GM18507 (cell line): ENCODE measurements at places on chromosomes 16 and 17.

DNA sequence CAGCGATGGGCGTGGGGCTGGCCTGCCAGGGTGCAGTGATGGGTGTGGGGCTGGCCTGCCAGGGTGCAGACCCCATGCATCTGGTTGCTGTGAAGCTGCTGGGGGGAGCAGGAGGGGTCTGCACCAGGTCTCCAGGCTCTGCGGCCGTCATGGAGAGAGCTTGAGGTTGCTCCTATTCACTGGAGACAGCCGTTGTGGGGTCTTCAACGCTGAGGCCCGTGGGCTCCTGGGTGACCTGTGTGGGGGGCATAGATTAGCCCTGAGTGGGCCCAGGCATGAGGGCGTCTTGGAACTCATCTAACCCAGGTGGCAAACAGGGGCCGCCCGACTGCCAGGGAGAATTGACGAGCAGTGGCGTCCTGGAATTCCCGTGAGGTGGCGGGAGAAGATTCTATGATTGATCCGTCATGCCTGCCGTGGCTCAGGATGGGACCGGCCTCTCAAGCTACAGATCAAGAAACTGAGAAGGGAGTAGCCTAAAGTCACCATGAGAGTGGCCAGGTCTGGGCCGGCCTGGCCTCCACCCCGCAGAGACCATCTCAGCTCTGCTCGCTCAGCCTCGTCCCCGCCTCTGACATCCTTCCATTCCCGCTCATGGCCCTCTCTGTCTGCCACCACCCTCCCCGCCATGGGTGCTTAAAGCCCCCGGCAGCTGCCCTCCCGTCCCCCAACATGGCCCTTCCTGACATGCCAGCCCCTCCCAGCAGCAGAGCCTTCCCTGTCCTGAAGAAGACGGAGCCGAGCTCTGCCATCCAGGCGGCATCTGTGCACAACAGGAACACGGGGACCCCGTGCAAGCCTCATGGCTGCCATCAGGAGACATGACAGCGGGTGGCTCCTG lies 50.7 kb upstream of the ACSF3 start:
- DNase-seq, result no peak

DNA sequence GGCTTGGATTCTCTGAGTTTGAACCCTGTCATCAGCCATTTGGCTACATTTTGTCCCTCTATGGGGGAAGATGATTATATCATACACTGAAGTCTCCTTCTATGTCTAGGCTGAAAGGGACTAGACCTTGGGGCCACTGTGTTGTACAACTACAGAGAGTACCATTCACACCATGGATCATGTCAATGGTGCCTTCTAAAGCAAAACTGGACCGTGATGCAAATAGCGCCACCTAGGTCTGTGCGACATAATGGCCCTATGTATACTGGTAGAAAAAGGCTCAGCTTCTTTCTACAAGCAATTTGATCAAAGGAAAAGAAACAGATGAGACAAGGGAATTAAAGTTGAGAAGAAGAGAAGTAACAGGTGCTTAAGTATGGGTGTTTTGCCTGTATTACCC lies 100.7 kb downstream of the LYRM1 start:
- no peak for DNase-seq

DNA sequence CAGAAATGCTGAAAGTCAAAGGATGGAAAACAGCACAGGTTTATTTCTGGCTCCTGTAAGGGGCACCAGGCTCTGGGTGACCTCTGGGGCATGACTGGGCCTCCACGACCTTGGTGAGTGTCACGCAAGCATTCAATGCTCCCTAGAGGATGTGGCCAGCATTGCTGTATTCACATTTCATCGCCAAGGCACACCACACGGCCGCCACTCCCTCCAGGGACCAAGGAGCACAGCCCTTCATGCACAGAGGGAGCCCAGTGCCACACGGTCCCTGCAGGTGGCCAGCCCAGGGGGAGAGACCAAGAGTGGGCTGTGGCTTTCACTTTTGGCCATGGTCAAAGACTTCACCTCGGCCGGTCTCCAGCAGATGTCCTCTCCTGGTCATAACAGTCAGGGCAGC lies 137.4 kb upstream of the TNRC6C start:
- DNase-seq, result no peak

GRCh38 chr17:58120195-58120822 lies 27.9 kb upstream of the OR4D1 start:
- peak; percentile 11 for DNase-seq

- DNase-seq, result no peak
These were observed 72.0 kb upstream of the CHMP6 start for GRCh38 chr17:80919331-80920311.

- no peak for DNase-seq
These were observed 2.1 kb downstream of the SSTR2 start for GRCh38 chr17:73166731-73167581.

DNA sequence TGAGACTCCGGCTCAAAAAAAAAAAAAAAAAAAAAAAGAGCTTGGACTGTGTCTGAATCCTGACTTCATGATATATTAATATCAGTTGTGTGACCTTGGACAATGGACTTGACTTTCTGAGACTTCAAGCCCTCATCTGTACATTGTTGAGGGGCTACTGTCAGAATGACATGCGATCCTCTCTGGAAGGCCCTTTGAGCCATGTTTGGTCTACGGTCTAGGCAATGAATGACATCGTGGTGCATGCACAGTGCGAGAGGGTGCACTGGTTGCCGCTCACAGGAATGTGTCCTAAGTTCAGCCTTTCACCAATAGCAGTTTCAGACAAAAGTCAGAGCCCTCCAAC lies 43.0 kb upstream of the ZNF629 start:
- DNase-seq, result no peak

- DNase-seq, result no peak
These were observed 280.9 kb upstream of the TNRC6C start for GRCh38 chr17:77677630-77678029.

- peak; percentile 37 for DNase-seq
These were observed 1.7 kb upstream of the DLX3 start for GRCh38 chr17:49996495-49997300.

DNA sequence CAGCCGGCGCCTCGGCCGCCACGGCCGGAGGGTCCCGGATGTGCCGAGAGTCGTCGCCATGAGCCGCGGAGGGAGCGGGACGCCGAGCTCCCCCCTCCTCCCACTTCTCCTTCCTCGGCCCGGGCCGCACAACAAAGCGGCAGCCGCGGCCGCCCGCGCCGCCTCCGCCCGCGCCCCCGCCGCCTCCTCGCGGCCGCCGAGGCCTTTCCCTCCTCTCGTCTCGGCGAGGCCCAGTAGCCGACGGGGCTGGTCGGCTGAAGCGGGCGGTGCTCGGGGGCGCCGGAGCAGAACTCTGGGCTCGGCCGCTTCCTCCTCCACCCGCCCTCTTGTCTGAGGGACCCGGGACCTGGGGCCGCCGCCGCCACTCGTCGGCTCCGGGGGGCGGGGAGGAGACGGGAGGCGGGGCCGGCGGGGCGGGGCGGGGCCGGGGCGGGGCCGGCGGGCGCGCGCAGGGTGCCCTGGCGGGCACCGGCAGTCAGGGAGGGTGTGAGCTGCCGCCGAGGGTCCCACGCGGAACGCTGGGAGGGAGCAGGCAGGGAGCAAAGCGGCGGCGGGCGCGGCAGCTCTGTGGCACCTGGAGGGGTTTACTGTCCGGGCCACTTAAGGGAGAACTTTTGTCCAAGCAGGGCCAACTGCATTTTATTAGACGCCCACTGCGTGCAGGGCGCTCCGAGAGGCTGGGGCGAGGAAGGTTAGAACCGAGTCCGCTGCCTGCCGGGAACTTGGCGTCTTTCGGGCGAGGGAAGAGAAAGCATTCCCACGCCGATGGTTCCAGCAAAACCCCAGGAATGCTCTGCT lies at the start of gene SMURF2:
Gene SMURF2, minus strand, starts transcription at position 332 of the 798 bp plus-strand sequence. CDS start 427 bp downstream, outside the sequence.
- DNase-seq, result peak; percentile 83

- DNase-seq, result no peak
These were observed 18.5 kb upstream of the SCNN1B start for GRCh38 chr16:23283571-23283970.

- no peak for DNase-seq
These were observed 10.3 kb upstream of the TOX3 start for GRCh38 chr16:52557236-52557635.

DNA sequence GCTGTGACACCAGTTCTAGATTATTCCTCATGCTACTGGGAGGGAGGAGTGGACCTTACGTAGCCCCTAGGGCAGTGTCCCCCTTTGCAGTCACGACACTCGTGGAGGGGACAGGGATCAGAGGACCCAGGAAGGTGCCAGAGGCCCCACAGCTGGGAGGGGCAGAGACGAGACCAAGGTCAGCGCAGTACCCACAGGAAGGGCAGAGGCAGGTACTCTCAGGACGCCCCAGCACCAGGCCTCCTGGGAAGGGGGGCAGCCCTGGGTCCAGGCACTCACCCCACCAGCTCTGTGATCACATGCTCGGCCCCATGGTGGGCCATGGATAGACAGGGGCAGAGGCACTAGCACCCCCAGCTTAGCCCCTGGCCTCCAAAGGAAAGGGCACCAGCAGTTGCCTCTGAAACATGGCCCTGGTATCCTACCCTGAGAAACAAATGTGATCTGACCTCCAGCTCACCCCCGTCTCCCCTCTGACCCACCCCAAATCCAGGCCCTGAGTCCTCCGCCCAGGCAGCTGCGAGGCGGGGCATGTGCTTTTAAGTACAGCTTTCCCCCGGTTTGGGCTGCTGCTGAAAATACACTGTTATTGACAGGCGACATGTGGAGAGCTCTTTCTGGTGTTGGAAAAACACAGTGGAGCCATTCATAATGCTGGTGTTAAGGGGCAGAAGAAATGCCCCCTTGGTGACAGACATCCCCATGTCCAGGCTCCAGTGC lies 361.9 kb downstream of the C16orf95 start:
- no peak for DNase-seq

DNA sequence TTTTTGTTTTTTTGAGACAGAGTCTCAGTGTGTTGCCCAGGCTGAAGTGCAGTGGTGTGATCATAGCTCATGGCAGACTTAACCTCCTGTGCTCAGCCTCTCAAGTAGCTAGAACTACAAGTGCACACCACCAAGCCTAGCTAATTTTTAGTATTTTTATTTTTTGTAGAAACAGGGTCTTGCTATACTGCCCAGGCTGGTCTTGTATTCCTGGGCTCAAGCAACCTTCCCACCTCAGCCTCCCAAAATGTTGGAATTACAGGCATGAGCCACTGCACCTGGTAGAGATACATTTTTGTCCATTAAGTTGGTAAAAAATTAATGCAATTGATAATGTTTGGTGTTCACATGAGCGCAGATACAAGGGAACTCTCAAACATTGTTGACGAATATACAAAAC lies 22.2 kb upstream of the SRCIN1 start:
- DNase-seq, result no peak

DNA sequence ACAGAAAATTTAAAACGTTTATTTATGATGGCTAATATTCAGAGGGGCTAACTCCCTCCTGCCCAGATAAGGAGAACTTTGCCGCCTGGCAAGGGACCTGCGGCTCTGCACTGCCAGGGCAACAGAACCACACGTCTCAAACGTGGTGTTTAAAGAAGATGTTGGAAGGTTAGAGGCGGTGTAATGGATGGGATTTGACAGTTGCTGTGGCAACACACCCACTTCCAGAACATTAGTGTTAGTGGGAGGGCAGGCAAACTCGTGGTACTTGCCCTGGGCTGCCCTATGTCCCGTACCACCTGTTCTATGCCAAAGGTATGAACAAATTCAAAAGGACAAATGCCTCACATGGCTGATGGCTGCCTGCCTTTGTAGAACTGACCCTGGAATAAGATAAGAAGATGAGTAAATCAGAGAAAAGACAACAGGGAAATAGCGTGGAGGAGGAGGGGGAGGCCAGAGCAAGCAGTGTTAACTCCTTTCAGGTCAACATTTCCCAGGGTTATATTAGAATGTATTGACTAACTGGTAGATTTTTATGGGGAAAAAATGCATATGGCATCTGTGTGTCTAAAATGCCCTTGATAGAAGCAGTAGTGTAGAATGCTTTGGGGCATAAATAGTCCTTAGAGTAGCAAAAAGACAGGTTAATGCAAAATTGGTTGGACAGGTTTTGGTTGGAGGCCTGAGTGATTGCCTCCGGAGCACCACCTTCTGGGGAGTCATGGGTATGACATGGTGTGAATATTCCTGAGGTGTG lies 30.8 kb downstream of the HLF start:
- peak; percentile 46 for DNase-seq

DNA sequence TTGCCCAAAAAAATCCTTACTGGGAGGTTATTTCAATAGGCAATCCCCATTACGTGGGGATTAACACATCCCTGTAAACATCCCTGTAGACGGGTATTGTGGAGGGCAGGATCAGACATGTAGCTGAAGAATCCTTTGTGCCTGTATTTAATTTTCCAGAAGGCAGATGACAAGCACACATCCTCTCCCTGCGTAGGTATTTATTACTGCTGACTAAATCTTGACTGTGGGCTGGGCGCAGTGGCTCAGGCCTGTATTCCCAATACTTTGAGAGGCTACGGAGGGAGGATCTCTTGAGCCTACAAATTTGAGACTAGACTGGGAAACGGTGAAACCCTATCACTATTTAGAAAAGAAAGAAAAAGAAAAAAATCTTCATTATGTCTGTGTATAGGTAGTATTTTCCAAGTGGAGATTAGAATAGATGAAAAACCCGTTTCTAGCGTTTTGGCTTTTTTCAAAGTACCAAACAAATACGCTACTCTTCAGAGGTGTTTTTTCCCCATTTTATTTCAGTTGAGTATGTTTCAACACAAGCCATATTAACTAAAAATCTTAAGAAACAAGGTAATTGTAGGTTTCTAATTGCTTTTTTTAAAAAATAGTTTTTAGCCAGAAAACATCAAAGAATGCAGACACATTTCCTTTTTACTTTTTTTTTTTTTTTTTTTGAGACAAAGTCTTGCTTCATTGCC lies 1.5 kb upstream of the MARF1 start:
- DNase-seq, result no peak

DNA sequence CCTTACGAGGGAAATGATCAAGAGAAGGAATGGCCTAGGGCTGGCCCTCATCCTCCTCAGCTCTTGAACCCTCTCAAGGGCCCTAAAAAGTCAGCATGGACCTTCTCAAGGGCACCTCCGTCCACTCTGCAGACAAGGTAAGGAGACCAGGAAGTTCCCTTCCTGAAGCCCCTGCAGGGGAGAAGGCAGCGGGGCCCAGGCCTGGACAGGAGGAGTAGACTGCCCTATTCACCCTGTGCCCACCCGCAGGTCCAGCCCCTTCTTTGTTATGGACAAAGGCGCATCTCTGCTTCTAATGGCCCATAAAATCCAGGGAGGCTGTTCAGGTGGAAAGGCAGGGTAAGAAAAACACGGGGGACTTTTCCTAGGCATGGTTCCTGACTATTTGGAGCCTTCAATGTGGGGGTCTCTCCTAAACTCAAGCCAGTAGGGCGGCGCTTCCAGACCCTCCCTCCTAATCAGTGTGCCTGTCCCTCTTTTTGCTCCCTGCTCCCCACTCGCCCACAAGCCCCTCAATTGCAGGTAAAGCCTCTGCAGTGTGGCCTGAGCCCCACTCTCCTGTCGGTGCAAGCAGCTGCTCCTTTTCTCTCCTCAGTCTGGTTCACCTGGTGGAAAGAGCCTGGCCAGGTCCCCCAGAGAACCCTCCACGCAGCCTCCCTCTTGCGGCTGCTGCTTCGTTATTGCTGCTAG lies 28.2 kb downstream of the AXIN2 start:
- DNase-seq, result no peak

- no peak for DNase-seq
These were observed at the start of gene MARVELD3 for GRCh38 chr16:71626018-71626857. Gene MARVELD3, plus strand, starts transcription at chr16:71626184. Its CDS starts 46 bp downstream, at chr16:71626230.

GRCh38 chr17:58572846-58573245 lies 58.4 kb upstream of the MTMR4 start:
- no peak for DNase-seq
